Cardiac ventricle fibroblast (primary cell): ENCODE measurements at places on chromosomes 2 and 18. TPM values are rescaled to one million over a fixed set of nuclear protein-coding genes. Genes with fewer than 3 reads are reported as not detected.

Gene EGR4
- not detected in 2 replicates for total RNA-seq

Gene SDC1
- 1.6 and 2.4 TPM in 2 replicates for total RNA-seq

Gene CENPA
- total RNA-seq, result 0.87 and 1.9 TPM in 2 replicates

Gene PRKRA
- 28.4 and 29.2 TPM in 2 replicates for total RNA-seq

Gene GPR39
- 0.06 and 0.34 TPM in 2 replicates for total RNA-seq

Gene KANSL1L
- 12.7 and 17.5 TPM in 2 replicates for total RNA-seq

Gene TWIST2
- total RNA-seq, result 94.5 and 105 TPM in 2 replicates

Gene EN1
- 0.37 TPM in 1 of 2 replicates, not detected in the other for total RNA-seq

Gene ITGB6
- not detected in 2 replicates for total RNA-seq

Gene IGFBP5
- total RNA-seq, result 5.1 and 5.3 TPM in 2 replicates

Gene IL37
- not detected in 2 replicates for total RNA-seq

Gene HRH4
- total RNA-seq, result 0.10 TPM in 1 of 2 replicates, not detected in the other

Gene NEU2
- total RNA-seq, result not detected in 2 replicates

Gene TMEFF2
- total RNA-seq, result 0.06 TPM in 1 of 2 replicates, not detected in the other

Gene KIAA1328
- total RNA-seq, result 5.3 and 6.1 TPM in 2 replicates

Gene FAM228A
- 0.12 TPM in 1 of 2 replicates, not detected in the other for total RNA-seq

Gene KIF5C
- total RNA-seq, result 0.05 and 0.25 TPM in 2 replicates

Gene ABCG5
- not detected in 2 replicates for total RNA-seq
